Left cardiac atrium (tissue), 4 donors: ENCODE measurements at places on chromosomes 3 and 15. TPM values are rescaled to one million over a fixed set of nuclear protein-coding genes. Genes with fewer than 3 reads are reported as not detected.

DNA sequence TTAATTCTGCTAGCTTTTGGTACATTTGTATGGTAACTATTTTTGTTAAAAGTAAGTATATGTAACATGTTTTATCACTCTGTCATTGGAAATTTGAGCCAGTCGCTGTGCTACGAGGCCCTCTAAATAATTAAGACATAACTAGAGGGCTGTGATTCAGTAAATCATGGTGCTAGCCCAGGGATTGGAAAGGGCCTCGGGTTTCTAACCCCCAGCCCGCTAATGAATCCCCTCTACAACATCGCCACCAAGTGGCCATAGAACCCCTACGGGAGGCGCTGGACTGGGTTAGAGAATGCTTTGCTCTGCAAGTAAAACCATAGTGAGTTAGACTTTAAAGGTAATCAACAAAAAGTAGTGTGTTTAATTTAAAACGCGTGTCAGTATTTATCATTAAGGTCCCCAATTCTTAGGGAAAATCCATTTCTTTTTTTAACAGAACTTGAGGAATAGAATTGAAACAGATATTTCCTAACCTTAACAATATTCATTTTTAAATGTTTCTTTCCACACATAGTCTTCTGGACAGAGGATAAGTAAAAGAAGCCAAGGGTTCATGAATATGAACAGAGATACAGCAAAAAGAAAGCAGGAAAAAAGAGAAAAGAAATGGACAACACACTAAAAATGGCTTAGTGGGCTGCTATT lies 744.7 kb downstream of the EPHA3 start:
- DNase-seq: peak; percentile 39

The DUOX2 gene
- total RNA-seq: 0.39 TPM

GRCh38 chr3:114155370-114155821 lies 23.5 kb downstream of the DRD3 start:
- DNase-seq: peak; percentile 21

DNA sequence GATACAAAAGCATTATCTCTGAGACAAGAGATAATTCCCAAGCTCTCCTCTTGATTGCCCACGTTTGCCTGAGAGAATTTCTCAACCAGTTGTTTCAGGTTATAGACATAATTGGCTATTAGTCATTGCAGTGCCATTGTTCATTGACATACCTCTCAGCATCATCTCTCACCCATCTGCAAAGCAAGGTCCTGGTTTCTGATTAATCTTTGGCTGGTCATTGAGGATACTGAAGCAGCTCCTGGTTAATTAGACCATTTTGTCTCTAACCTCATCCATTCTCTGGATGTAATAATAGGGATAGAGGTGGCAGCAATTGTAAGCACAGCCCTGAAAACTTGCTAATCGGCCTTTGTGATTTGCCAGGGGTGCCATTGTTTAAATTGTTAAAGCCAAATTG lies 104.2 kb downstream of the CNTN6 start:
- no peak for DNase-seq

The CTXN2 gene
- not detected for total RNA-seq

DNA sequence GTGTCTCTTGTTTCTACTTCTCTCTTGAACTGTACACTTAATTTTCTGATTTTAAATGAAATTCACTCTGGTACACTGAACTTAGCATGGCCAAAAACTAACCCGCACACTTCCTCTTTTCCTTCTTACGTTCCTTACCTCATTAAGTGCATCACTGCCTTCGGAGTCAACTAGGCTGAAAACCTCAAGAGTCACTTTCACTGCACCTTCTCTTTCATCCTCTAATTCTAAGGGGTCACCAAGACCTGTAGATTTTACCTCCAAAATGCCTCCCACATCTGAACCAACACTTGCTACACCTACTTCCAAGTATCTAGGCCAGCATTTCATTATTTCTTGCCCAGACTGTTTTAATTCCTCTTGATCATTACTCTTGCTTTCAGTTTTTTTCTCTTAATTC lies 6.6 kb downstream of the CBLB start:
- DNase-seq: no peak

DNA sequence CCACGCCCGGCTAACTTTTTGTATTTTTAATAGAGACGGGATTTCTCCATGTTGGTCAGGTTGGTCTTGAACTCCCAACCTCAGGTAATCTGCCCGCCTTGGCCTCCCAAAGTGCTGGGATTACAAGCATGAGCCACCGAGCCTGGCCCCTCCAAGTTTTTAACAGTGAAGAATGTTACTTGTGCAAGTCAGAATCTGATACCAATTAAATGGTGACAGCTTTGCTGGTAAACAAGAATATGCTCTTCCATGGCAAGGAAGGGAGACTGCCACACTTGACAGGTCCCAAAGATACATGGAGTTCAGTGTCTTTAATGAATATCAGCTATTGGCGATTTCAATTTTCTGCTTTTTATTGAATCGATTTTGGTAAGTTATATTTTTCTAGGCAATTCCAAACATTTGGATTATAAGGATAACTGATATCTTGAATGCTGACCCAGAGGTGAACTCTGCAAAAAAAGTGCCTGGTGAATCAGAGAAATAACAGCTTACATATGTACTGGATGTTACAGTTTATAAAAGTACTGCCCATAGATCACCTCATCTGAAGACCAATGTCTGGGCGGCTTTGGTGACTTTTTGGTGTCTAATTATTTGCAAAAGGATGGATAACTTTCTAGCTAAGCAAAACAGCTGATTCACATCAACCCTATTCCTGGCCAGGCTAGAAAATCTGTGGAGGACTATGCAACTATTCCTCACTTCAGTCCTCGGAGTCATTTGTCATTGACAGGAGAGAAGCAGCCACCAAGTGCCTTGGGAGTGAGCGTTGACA lies 1.2 kb downstream of the PARP16 start:
- DNase-seq: no peak

GRCh38 chr15:73504885-73505284 lies 61.9 kb downstream of the REC114 start:
- no peak for DNase-seq

The GNAI2 gene
- total RNA-seq: 181 TPM

- no peak for DNase-seq
These were observed 45.1 kb downstream of the SNAPC5 start for GRCh38 chr15:66452420-66452819.

The NPTN gene
- total RNA-seq: 223 TPM

The ARIH1 gene
- 142 TPM for total RNA-seq

The PARP15 gene
- total RNA-seq: 1.6 TPM

- peak; percentile 60 for DNase-seq
These were observed 17.9 kb upstream of the TM4SF1 start for GRCh38 chr3:149395107-149396089.

DNA sequence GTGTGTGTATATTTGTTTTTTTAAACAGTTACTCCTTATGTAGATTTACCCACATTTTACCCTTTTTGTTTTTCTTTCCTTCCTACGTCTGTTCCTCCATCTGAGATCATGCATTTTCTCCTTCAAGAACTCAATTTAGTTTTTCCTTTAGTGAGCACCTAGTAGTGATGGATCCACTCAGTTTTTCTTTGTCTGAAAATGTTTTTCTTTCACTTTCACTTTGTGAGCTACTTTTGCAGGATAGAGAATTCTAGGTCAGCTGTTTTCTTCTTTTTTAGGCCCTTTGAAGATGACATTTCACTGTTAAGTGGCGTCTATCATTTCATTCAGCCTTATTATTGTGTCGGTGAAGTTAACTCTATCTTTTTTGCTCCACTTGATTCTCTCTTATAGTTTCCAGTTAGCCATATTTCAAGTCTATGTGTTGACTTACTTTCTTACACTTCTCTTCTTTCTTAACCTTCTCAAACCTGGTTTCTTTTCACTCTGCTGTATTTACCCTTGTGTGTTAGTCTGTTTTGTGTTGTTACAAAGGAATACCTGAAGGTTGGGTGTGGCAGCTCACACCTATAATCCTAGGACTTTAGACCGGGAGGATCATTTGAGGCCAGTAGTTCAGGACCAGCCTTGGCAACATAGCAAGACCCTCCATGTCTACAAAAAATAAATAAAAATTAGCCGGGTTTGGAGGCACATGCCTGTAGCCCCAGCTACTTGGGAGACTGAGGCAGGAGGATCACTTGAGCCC lies 55.8 kb downstream of the PRKCI start:
- no peak for DNase-seq

DNA sequence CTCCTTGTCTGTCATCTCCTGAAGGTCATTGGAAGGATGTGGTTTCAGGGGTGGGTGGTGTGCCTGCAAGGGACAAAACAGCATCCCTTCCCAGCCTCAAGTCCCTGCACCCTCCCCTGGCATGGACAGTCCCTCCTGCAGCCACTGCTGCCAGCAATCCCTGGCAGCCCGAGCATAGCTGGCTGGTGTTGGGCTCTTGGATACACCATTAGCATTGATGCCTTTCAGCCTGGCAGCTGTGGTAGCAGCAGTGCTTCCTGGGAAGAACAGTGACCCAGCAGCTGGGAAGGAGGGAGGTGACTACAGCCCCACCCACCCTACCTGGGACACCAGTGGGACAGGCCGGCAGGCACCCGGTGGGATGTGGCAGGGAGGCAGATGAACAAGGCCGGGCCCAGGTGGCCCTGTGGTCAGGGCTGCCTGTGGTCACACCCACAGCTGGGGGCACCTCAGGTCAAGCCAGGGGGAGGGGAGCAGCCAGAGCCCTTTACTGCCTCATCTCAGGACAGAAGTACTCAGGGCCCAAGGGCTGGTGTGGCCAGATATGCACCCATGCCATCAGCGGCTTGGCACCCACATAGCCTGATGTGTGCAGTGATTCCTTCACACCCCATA lies 32.9 kb upstream of the TMEM115 start:
- no peak for DNase-seq

The CHRNB4 gene
- total RNA-seq: not detected

The FGF12 gene
- 245 TPM for total RNA-seq

GRCh38 chr3:12427551-12427950 lies 56.7 kb upstream of the TSEN2 start:
- no peak for DNase-seq

DNA sequence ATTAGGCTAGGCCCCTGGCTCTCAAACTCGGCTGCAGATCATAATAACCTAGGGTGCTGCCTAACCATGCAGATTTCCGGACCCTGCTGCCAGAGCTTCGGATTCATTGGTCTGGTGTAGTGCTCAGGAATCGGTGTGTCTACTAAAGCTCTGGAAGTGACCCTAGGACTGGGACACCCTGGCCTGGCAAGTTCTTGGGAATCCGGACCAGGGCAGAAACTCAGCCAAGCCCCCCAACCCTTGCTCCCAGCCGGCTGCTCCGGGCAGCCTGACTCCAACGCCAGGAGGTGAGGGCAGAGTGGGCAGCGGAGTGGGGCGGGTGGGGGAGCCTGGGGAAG lies 23.0 kb downstream of the IGDCC3 start:
- no peak for DNase-seq

DNA sequence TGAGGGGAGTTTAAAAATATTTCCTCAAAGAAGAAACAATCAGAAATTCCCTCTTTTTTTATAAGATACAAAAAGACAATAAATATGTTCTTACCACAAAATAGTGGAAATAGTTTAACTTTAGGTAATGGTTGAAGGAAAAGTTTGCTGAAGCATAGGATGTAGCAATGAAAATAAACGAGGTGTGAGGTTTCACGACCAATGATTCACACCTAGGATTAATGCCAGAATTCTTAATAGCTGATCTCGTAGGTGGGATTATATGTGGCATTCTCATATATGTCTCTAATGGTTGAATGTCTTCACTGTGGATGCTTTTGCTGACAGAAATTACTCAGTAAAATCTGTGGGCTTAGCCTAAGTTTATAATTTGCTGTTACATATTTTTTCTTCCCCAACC lies 467.7 kb downstream of the FGF12 start:
- no peak for DNase-seq

- no peak for DNase-seq
These were observed 27.1 kb downstream of the SHC4 start for GRCh38 chr15:48936666-48937065.

The SV2B gene
- total RNA-seq: 1.2 TPM

GRCh38 chr3:178768072-178768864 lies 232.0 kb downstream of the KCNMB2 start:
- DNase-seq: no peak

DNA sequence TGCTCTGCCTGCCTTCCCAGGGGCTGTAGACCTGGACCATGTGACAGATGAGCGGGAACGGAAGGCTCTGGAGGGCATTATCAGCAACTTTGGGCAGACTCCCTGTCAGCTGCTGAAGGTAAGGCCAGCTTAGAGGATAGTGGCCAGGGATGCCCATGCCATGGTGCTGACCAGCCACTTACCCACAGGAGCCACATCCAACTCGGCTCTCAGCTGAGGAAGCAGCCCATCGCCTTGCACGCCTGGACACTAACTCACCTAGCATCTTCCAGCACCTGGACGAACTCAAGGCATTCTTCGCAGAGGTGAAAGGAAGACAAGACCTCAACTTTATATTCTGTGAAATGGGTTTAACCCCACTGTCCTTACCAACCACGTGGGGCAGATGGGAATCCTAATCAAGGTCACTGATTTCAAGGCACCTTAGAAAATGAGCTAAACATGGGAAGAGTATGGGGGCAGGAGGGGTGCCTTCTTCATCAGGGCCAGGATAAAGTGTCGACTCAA lies 26.7 kb downstream of the NBEAL2 start:
- DNase-seq: no peak
